Activated CD8-positive, alpha-beta memory T cell treated with anti-CD3 and anti-CD28 coated beads, Interleukin-2, amount 10 ng/mL, durations not matched to agents 7 days and 5 days (primary cell): ENCODE measurements at places on chromosomes 5 and 9. TPM values are rescaled to one million over a fixed set of nuclear protein-coding genes. Genes with fewer than 3 reads are reported as not detected.

The ANXA1 gene
- total RNA-seq = 135 TPM

The ARRDC3 gene
- total RNA-seq = 42.8 TPM

DNA sequence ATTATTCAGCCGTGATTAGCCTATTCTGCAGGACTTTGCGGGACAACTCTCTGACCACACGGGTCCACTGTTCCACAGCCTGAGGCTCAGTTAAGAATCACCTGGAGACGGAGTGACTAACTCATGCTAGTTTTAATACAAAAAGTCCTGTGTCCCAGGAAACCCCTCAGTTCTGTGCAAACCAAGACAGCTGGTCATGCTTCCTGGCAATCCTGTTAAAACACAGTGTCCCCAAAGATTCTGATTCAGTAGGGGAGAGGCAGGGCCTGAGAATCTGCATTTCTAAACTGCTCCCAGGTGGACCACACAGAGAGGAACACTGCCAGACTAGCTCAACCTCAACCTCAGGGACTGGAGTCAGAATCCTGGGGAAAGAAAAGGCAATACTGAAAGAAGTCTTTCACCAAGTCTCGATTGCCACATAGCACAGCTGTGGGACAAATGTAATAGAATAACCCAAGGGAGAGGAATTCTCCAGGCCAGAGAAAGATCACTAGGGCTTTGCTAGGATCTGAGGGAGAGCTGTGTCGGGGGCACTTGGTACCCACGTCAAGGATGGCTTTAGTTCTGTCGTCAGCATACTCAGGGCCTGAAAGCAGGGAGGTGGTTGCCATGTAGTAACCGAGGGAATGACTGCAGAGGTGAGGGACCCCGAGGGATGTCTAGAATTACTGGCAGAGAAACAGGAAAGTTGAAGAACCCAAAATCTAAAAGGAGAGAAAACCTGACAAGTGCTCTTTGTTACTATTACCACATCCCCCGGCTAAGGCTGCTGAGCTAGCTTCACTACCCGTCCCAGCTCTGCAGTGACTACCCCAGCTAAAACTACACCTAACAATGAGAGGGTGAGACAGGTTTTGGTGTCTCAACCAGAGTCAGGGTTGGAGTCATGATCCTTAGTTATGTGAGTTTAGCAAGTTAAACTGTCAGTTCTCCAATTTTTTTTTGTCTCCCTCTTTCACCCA, 8.6 kb downstream of the SUSD1 start:
- H3K4me3 ChIP-seq = no peak overlapping the region
- no peaks in the 10 kb centered on the region for H3K27me3 ChIP-seq
- peaks cover 20% of the 10 kb centered on the region for H3K36me3 ChIP-seq
- no peak for DNase-seq
- peaks cover 41% of the 10 kb centered on the region for H3K4me1 ChIP-seq

GRCh38 chr9:98665501-98665900, 43.2 kb downstream of the GABBR2 start:
- H3K27ac ChIP-seq = no peak overlapping the region
- peaks cover 11% of the 10 kb centered on the region for H3K27me3 ChIP-seq
- no peak overlapping the region for H3K4me3 ChIP-seq
- H3K36me3 ChIP-seq = no peaks in the 10 kb centered on the region

GRCh38 chr9:35518981-35519679, 29.2 kb downstream of the RUSC2 start:
- H3K36me3 ChIP-seq = no peaks in the 10 kb centered on the region
- DNase-seq = no peak
- H3K27ac ChIP-seq = no peak overlapping the region
- H3K27me3 ChIP-seq = no peaks in the 10 kb centered on the region
- H3K4me1 ChIP-seq = no peaks in the 10 kb centered on the region
- H3K4me3 ChIP-seq = no peak overlapping the region

- no peak for DNase-seq
- no peaks in the 10 kb centered on the region for H3K27me3 ChIP-seq
- no peaks in the 10 kb centered on the region for H3K36me3 ChIP-seq
- H3K4me3 ChIP-seq = no peak overlapping the region
- H3K4me1 ChIP-seq = no peaks in the 10 kb centered on the region
Measured at GRCh38 chr9:85224729-85225128, 517.0 kb downstream of the AGTPBP1 start.

GRCh38 chr5:60365001-60365400, 335.0 kb downstream of the DEPDC1B start:
- no peaks in the 10 kb centered on the region for H3K36me3 ChIP-seq
- no peaks in the 10 kb centered on the region for H3K27me3 ChIP-seq
